ENCODE measurements at places on chromosomes 3 and 15.

DNA sequence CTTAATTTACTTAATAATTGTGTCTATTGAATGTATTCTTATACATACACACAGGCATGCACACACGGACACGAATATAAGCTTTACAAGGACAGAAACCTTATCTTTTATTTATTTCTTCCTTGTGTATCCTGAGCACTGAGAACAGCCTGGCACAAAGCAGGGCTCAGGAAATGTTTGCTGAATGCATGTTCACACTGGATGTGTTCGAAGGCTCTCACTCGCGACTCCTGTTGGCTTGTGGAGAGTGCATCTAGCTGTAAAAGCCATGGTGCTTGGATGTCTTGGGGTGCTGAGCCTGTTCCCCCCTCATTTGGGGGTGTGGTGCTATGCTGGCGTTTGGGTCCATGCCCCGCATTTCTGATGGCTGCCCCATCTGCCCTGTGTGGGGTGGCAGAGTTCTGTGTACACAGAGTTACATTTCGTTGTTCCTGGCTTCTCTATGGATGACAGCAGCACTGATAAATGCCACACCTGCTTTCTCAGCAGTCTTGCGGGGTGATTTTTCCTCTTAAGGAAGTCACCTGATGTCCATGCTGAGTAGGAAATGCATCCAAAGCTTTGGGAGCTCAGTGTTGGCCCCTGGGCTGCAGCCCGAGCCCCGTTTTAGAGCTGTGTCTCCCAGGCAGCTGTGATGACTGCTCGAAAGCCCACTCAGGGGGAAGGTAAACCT is 148.5 kb downstream of the IGF1R start:
- DNase-seq, result no peak

GRCh38 chr3:151259664-151260063 is 18.7 kb downstream of the P2RY14 start:
- DNase-seq, result no peak

DNA sequence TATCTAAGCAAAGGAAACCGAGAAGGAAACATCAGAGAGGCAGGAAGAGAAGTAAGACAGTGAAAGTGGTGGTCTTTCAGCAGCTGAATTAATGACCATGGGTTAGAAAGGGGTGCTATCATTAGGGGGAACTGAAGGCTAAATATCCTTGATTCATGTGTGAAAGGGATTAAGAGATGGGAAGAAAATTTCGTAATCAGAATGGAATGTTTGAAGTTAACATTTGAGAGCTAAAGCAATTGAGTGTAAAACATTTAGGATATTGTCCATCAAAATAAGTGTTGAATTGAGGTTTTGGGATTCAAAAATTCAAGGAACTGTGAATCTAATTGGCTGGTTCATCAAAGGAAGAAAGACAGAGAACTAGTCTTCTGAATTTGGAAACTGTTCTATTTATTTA is 4.1 kb upstream of the ECT2 start:
- DNase-seq, result no peak

GRCh38 chr15:74499366-74499765 is 38.4 kb upstream of the UBL7 start:
- DNase-seq, result no peak

GRCh38 chr15:99466701-99467337 is 99.0 kb upstream of the MEF2A start:
- DNase-seq, result no peak

DNA sequence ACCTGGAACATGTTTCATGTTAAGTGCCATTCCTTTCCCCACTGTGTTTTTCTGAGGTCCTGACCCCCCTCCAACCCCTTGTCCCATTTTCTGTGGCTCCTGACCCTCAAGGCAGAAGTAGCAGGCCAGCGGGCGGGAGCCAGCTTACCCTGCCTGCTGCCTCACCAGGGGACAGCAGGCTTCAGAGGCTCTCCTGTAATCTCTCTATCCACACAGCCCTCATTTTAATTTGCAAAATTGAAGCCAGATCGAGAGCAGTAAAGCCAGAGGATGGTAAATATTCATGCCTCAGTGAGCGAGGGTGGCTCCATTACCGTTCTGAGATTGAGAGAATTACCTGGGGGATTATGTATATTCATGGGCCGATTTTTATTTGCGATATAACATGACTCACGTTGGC is 147.6 kb downstream of the DNAJB8 start:
- no peak for DNase-seq

DNA sequence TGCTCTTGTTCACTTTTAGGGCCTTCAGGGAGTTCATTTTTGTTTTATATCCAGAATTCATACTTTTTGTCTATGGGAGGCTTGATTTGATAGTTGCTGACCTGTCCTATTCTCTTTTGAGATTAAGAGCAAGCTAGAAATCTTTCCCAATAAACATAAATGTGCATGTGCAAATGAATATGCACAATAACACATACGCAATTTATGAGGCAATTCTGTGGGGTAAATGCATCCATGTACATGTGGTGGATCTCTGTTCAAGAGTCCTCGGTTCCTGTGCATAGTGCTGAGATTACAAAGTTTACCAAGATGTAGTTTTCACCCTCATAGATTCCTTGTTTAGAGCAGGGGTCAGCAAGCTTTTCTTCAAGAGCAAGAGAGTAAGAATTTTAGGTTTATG is 640.7 kb downstream of the EDEM1 start:
- DNase-seq, result no peak

DNA sequence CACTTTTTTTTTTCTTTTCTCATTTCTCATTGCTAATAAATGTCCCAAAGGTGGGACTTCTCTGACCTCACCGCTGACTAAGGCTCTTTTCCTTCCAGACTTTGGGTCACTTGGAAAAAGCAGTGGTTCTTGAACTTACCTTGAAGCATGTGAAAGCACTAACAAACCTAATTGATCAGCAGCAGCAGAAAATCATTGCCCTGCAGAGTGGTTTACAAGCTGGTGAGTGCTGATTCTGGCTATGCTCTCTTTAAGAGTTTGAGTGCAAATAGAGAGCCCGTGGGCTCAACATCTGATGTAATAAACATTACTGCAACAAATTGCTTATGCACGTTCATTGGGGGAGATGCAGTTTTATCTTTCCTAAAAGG is 2.0 kb downstream of the BHLHE40 start:
- no peak for DNase-seq

DNA sequence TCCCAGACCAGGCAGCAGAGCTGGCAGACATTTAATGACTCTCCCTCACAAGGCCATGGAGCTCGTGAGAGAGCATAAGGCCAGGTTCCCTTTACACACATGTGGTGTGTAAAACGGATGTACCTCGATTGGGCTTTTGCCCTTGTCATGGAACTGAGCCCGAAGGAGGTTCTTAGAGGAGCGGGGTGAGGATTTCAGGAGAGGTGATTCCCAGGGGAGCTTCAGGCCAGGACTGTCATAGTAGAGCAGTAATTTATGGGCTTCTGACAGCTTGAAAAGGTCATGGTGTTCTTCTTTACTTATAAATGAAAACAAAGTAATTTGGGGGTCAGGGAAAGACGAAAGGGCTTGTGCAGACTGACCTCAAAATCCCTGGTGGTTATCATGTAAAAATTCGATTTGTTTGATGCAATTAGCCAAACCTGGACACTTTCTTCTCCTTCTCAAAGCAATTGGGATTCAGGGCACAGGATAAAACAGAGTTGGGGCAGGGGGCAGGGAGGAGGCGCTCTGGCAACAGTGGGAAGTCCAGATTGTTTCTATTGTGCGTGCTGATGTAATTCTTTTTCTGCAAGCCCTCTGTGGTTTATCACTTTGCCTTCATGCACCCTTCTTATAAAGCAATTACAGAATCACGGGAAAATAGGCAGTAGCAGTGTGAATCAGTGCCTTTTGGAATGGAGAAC is 51.0 kb downstream of the CACNA1D start:
- no peak for DNase-seq

GRCh38 chr15:80709542-80709941 is 14.4 kb downstream of the ABHD17C start:
- DNase-seq, result no peak

DNA sequence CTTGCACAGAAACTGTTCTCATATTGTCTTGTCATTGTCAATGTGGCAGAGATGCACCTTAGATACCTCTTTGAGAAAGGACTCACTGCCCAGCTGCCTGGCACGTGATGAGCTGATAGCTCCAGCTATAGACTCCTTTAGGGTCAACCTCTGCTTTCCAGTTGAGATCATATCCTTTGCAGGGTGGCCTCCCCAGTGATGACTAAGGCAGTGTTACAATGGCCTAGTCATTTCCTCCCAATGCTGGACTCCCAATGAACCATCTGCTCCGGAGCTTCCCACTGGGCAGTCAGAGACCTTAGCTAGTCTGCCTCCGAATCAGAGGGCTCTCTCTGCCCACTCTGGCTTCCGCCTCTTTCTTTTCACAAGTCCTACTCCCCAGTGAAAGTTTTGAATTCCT is 79.5 kb downstream of the CHRD start:
- no peak for DNase-seq

DNA sequence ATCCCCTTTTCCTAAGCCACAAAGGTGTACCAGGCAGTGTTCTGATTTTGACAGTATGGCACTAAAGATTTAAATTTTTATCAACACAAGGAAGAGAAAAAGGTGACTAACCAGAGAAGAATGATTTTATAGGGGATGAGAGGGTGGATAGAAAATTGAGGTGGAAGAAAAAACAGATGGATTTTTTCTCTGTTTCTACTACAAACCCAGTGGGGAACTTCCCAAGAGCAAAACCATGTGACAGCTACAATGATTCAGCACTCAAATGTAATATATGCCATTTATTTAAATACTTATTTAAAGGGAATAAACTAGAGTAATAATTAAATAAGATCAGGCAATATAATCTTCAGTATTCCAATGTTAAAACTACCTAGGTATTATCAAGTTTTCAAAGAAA is 11.1 kb downstream of the DCUN1D1 start:
- no peak for DNase-seq

- no peak for DNase-seq
These were observed 70.4 kb upstream of the CMTM7 start for GRCh38 chr3:32321095-32321790.

- DNase-seq, result no peak
These were observed 276.0 kb upstream of the TTC14 start for GRCh38 chr3:180325958-180326357.

DNA sequence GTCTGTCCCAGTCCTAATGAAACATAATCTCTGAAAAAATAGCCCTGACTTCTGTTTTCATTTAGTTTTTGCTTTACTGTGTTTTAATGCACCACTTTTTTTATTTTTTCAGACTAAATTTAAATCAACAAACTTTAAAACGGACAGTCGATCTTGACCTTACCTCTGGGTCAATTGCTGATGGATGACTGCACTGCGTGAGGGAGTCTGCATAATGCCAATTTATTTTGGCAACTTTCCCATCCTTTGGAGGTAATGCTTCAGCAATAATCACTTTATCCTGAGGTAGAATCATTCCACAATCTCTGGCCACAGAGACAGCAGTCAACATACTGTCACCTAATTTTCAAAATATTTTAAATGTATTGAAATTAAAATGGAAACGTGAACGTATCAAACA is 32.5 kb upstream of the GP5 start:
- no peak for DNase-seq

- no peak for DNase-seq
These were observed 59.7 kb downstream of the IQSEC1 start for GRCh38 chr3:13013566-13013965.

GRCh38 chr3:105774444-105775180 is 94.2 kb downstream of the CBLB start:
- DNase-seq, result no peak

- DNase-seq, result no peak
These were observed 204.4 kb downstream of the OTOL1 start for GRCh38 chr3:161700998-161701397.

DNA sequence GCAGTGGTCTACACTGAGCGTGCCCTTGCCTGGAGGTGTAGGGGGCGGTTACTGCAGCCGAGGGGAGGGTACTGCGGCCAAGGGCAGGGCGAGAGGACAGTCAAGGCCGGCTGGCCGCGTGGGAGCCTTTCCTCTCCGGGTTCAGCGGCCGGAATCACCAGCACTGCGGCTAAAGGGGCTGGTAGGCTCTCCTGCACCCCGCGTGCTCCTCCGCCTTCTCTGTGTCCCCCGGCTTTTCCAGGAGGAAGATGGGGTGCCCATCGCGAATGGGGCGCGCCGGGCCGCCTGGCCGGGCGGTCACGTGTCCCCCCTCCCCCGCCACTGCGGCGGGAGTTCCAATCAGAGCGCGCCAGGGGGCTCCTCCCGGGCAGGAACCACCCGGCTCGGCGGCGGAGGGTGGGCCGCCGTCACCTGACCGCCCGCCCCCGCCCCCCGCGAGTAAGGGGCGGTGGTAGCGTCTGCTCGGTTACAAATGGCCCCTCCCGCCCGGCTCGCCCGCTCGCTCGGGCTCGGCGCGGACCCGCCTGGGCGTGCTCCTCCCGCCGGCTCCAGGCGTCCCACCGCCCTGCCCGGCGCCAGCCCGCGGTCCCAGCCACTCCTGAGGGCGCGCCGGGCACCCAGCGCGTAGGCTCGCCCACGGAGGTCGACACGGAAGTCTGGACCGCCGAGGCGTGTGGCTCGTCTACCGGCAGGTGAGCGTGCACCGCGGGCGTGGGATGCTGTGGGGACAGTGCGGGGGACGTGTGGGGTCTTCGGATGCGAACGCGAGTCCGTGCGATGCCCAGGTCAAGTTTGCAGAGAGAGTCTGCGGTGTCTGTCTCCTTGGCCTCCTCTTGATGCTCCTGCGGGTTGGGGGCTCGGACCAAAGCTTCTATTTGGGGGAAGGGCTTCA is 242.6 kb upstream of the TOPAZ1 start:
- DNase-seq, result no peak

GRCh38 chr3:96430079-96430478 is 384.3 kb upstream of the EPHA6 start:
- no peak for DNase-seq

DNA sequence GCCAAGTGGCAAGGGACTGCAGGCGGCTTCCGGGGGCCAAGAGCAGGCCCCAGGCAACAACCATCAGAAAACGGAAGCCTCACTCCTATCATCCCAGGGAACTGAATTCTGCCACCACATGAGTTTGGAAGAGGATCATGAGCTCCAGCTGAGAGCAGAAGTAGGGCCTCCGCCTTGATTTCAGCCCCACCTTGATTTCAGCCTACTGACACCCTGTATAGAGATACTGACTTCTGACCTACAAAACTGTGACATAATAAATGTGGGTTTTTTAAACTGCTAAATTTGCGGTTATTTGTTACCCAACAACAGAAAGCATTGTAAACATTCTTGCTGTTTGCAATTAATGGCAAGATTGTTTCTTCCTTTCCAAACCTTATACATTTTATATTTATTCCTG is 21.6 kb upstream of the RARRES1 start:
- DNase-seq, result no peak

DNA sequence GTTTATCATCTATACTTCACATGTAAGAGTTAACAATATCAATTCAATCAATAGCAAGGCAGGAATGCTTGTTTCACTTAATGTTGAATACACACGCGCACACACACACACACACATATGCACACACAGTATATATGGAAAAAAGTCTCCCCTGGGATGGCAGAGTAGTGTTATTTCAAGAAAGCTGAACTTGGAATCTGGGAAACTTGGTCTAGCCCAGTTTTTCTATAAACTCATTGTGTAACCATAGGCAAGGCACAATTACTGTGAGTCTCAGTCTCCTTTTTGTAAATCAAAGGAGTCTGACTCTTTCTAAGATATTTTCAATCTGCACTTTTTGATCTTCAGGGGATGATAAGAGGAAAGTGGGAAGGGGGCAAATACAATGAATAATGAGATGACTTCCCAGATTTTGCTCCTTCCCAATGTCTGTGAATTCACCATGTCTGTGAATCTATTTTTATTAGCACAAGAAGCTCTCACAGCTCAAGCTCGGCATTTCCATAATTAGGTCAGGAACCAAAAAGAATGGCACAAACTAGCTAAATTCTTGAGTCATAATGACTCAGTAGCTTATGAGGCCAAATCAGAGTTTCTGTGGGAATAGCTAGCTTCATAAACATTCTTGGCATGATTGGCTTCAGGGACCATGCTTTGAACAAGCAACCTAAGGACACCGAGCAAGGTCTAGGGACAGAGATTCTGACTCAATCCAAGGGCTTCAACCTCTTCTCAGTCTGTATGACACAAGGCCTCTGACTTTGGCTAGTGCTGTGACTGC is 227.4 kb upstream of the DCBLD2 start:
- DNase-seq, result no peak

Data from stimulated activated CD4-positive, alpha-beta T cell treated with anti-CD3 and anti-CD28 coated beads, Interleukin-4, amount 100 ng/mL, for 4 hours (primary cell).